ENCODE measurements at places on chromosomes 5 and 9. TPM values are rescaled to one million over a fixed set of nuclear protein-coding genes. Genes with fewer than 3 reads are reported as not detected.

DNA sequence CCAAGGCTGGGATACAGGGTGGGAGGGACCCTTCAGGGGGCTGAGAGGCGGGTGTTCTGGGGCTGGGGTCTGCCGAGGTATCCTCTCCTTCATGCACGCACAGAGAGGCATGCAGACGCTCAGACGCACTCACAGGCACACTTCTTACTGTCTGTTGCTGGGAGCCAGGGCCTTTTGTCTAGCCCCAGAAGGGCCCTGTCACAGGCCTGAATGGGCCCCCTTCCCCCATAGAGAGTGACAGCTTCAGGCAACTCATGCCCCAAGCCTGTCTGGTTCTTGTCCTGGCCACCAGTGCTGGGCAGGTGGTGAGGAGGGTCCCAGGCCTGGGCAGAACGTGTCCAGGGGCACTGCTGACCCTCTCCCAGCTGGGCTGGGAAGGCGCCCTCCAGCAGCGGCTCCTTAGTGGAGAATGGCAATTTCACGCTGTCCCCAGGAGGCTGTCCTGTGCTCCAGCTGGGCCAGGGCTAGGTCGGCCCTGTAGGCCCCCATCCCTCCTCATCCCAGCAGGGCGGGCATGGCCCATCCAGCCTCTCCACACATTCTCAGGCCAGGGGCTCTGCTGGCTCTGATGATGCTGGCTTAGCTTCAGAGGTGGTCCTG, 45.3 kb downstream of the LMX1B start:
- H3K27ac ChIP-seq, result no peak overlapping the region
- H3K27me3 ChIP-seq, result peaks cover 6% of the 10 kb centered on the region
- H3K36me3 ChIP-seq, result no peaks in the 10 kb centered on the region
- no peak for DNase-seq
- no peak overlapping the region for H3K4me3 ChIP-seq

- no peak for DNase-seq
- no peaks in the 10 kb centered on the region for H3K4me1 ChIP-seq
- no peaks in the 10 kb centered on the region for H3K36me3 ChIP-seq
- no peak overlapping the region for H3K27ac ChIP-seq
These were observed 22.8 kb downstream of the ANXA1 start for GRCh38 chr9:73174330-73174980.

DNA sequence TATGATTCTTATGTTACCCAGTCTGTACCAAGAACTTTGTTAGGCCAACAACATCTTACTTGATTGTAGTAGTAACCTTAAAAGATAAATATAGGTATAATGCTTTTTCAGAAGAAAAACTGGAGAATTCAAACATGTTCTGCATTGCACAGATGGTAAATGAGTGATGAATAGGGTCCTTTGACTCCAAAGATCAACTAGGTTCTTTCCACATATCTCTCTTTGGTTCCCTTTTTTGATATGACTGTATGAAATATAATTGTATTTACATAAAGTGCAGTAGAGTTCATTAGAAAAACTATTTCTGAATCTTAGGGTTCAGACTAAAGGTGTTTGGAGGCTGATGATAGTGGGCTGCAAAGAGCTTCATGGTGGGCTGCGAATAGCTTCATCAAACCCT, 150.5 kb upstream of the CDKN2B start:
- H3K27ac ChIP-seq, result no peak overlapping the region
- no peak overlapping the region for H3K4me3 ChIP-seq
- no peaks in the 10 kb centered on the region for H3K36me3 ChIP-seq

DNA sequence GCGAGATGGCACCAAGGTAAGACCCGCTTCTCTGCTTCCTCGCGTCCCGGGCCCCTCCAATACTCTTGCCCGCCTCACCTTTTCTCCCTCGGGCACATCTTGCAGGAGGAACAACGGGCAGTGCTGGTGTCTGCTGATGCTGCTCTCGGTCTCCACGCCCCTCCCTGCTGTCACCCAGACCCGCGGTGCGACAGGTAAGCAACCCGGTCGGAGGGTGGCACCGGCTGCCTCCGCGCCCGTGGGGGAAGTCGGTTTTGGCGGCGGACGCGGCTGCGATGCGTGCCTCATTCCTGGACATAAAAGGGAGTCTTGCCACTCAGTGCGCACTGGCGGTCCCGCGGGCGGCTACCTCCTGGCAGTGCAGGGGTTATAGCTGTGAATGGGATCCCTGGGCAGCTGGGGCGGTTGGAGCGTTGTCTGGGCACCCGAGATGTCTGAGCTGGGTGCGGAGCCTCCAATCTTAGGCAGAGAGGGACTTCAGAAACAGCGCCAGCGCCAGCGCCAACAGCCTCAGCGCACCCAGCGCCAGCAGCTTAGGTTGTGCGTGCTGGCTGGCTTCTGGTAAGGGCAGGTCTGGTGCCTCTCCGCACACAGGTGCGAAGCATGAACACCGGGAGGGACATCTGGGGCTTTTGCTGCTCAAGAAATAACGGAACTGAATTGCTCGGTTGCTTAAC, 488 bp downstream of the COL15A1 start:
- DNase-seq, result no peak
- H3K27me3 ChIP-seq, result peaks cover 14% of the 10 kb centered on the region
- H3K27ac ChIP-seq, result no peak overlapping the region
- no peak overlapping the region for H3K4me3 ChIP-seq
- H3K4me1 ChIP-seq, result peaks cover 10% of the 10 kb centered on the region

GRCh38 chr9:133528876-133529241, 4.1 kb upstream of the MYMK start:
- no peak overlapping the region for H3K27ac ChIP-seq
- H3K4me1 ChIP-seq, result peaks cover 27% of the 10 kb centered on the region
- H3K4me3 ChIP-seq, result no peak overlapping the region
- no peaks in the 10 kb centered on the region for H3K36me3 ChIP-seq
- H3K27me3 ChIP-seq, result peaks cover 73% of the 10 kb centered on the region
- DNase-seq, result no peak

DNA sequence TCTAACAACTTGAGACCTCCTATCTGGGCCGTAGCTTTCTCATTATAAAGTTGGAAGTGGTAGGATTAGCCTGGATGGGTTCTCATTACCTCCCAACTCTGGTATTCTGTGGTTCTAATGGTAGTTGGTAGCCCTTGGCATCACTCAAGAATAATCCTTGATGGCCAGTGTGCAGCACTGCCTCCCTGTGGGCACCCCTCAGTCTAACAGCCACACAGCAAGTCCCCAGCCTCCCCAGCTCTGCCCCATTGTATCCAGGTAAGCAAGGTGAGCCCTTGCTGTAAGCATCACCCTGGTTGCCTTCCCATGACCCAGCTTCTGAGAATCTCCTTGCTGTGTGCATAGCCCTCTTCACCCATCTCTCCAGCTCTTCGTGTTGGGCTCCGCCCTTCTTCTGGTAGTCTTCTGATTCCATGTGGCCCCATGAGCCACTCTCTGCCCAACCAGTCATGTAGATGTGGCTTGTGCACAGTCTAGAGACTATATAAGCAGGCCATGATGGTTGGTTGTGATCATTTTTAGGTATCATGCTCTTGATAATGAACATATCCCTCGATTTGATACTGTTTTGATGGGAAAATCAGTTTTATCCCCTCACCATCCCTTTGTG, 57.6 kb upstream of the GRHPR start:
- no peaks in the 10 kb centered on the region for H3K4me1 ChIP-seq
- no peaks in the 10 kb centered on the region for H3K27me3 ChIP-seq
- peak; percentile 16 for DNase-seq
- H3K4me3 ChIP-seq, result no peak overlapping the region
- H3K36me3 ChIP-seq, result no peaks in the 10 kb centered on the region

DNA sequence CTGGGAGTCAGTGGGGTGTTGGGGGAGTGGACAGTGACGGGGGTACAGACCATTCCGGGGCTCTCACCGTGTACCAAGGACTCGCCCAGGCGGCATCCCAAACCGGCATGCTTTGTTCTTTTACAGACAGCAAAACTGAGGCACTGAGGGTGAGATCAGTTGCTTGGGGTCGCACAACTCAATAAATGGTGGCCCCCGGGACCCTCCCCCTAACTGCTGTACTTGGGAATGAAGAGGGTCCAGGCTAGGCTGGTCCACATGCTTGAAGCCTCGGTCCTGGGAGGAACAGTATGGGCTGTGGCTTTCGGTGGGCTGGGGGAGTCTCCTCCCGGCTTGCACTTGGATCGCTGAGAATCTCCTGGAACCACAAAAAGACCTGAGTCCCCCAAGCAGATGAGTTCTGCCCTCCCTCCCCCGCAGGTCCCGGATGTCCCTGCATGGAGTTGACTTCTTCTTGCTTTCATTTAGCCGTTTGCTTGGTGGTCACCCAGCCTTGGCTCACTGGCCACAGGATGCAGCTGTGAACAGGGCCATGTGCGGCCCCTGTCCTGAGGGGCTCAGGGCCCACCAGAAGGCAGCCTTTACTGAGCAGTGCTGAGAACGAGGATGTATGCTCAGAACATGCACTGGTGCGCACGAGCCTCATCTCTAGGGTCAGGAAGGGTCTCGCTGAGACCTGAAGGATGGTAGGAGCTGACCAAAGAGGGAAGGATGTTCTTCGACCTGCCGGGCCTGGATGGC, 4.2 kb downstream of the LAMC3 start:
- no peak for DNase-seq
- no peak overlapping the region for H3K4me3 ChIP-seq
- H3K27ac ChIP-seq, result no peak overlapping the region
- peaks cover 4% of the 10 kb centered on the region for H3K27me3 ChIP-seq

DNA sequence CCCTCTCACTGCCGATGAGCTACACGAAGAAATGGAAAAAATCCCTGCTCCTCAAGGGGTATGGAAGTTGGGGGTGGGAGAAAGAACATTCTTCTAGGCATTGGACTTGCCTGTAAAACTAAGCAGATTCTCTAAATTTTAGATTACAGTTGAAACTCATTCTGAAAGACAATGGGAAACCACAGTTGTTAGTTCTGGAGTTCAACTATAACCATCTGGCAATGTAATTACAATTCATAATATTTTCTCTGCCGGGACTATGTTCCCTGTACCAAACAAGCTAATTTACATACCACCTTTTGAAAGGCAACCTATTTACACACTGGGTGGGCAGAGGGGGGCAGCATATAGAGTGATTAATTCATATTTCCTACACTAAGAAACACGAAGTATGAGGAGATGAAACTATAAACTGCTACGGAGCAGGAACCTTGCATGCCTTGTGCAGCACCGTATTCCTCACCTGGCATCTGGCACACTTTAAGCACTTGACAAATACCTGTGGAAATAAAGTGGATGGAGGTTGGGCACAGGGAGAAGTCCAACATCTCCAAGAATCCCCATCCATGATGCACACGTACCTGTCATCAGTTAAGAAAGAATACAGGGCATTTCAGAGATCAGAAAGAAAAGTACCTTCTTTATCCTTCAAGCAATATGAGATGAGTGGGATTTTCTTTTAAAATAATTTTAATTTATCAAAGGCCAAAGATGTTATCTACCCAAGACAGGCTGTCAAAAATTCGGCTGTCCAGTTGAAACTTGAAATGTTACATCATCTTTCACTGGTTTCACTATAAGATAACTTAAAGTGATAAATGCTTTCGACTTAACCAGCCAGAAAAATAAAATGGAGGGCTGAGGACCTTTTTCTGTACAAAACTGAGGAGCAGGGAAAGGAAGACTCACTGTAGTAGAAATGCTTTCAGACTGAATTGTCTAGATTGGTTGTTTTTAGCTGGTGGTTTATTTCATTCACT, 54.2 kb downstream of the SSBP2 start:
- DNase-seq, result no peak
- H3K4me1 ChIP-seq, result no peaks in the 10 kb centered on the region
- H3K27ac ChIP-seq, result no peak overlapping the region
- no peaks in the 10 kb centered on the region for H3K36me3 ChIP-seq

DNA sequence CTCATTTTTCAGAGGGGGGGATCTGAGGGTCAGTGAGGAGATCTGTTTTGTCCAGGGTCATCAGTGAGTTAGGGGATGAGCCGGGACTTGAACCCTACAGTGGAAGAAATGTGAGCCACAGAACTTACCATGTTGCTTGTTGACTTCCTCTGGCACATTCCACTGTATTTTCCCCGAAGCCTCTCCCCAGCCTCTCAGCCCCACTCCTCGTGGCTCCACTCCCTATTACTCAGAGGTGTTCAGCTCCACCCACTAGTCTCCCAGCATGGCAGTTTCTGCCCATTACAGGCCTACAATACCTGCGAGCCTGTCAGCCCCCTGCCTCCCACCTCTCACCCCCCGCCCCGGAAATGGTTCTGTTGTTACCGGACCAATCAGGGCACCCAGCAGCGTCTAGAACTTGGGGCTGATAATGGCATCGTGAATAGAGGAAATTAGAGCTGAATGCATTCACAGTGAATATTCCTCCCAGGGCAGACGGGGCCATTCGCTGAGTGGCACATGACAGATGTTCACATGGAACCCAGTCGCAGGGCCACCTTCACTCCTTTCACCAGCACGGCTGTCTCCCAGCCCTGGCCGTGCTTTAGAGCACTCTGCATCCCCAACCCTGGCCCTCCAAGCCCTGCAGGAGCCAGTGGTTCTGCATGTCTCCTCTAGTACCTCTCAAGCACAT, 81.6 kb downstream of the KCNIP1 start:
- H3K27ac ChIP-seq, result no peak overlapping the region
- no peak overlapping the region for H3K4me3 ChIP-seq
- no peak for DNase-seq
- H3K27me3 ChIP-seq, result peaks cover 14% of the 10 kb centered on the region
- no peaks in the 10 kb centered on the region for H3K36me3 ChIP-seq
- no peaks in the 10 kb centered on the region for H3K4me1 ChIP-seq

GRCh38 chr5:125326150-125326510, 579.7 kb upstream of the ZNF608 start:
- no peaks in the 10 kb centered on the region for H3K36me3 ChIP-seq
- DNase-seq, result no peak
- no peak overlapping the region for H3K27ac ChIP-seq
- no peaks in the 10 kb centered on the region for H3K27me3 ChIP-seq

- no peak for DNase-seq
- H3K36me3 ChIP-seq, result no peaks in the 10 kb centered on the region
- no peak overlapping the region for H3K4me3 ChIP-seq
- no peaks in the 10 kb centered on the region for H3K27me3 ChIP-seq
These were observed 7.3 kb downstream of the PKD2L2 start for GRCh38 chr5:137896560-137896959.

- H3K36me3 ChIP-seq, result no peaks in the 10 kb centered on the region
- no peaks in the 10 kb centered on the region for H3K27me3 ChIP-seq
- H3K4me1 ChIP-seq, result no peaks in the 10 kb centered on the region
- no peak overlapping the region for H3K27ac ChIP-seq
These were observed 29.3 kb downstream of the CATSPER3 start for GRCh38 chr5:134997015-134997414.

The EFCAB9 gene
- total RNA-seq, result not detected

The STOM gene
- total RNA-seq, result 37.7 TPM

The DRD1 gene
- total RNA-seq, result not detected

The POLR3G gene
- total RNA-seq, result 0.88 TPM

The MTRR gene
- total RNA-seq, result 69.8 TPM
